ENCODE measurements at places on chromosomes 13 and 19.

DNA sequence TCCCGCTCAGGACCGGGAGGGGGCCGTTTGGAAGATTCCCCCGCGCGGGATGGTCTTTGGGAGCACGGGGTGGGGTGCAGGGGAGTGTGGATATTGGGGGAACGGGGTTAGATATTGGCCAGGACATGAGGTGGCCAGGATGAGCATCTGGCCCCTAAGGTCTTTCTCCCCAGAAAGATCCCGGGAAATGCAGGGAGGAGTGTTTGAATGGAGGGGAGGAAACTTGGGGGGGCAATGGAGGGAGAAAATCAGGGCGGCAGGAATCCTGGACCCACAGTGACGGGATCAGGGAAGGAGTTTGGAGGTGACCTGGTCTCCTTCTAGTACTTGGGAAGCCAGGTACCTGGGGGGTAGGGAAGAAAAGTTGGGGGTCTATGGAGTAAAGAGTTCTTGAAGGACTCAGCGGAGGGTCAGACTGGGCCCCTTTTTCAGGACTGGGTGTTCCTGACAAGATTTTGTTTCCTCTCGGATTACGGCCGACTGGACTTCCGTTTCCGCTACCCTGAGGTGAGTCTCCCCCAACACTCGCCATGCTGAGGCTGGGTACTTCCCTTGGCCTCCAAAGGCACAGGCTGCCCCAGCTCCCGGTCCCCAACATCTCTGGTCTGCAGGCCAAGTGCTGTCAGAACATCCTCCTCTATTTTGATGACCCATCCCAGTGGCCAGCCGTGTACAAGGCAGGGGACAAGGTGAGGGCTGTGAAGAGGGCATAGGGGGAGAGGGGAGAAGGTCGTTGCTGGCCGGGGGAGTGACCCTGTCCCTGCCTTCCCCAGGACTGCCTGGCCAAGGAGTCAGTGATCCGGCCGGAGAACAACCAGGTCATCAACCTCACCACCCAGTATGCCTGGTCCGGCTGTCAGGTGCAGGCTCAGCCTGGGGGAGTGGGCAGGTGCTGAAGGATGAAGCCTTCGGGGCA is 989 bp downstream of the TMEM145 start:
- no peak for DNase-seq

DNA sequence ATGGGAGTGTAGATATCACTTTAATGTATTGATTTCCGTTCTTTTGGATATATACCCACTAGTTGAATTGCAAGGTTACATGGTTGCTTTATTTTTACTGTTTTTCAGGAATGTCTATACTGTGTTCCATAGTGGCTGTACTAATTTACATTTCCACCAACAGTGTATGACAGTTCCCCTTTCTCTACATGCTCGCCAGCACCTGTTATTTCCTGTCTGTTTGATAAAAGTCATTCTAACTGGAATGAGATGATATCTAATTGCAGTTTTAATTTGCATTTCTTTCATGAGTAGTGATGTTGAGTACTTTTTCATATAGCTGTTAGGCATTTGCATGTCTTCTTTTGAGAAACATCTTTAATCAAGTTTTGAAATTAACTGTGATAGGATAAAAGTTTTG is 818.6 kb downstream of the SLITRK6 start:
- DNase-seq: no peak

GRCh38 chr19:57438925-57439324 is 3.8 kb downstream of the ZNF749 start:
- no peak for DNase-seq

- DNase-seq: no peak
Measured at GRCh38 chr13:104160536-104160935, 1094.3 kb upstream of the SLC10A2 start.

DNA sequence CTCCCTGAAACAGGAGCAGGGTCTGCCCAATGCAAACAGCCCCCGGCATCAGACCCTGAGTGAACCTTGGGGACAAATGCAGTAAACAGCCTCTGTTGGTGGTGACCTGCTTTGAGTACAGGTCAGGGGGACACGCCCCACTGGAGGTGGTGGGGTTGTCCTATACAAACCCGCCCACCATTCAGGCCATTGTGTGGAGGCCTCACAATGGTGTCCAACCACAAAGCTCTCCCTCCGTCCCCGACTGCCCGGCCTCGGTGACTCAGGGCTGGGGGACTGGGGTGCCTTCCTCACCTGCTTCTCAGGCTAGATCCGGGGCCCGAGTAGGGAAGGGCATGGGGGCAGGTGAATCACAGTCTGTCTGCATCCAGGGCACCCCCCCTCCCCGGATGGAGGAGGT is 1.5 kb downstream of the MUC16 start:
- DNase-seq: no peak

DNA sequence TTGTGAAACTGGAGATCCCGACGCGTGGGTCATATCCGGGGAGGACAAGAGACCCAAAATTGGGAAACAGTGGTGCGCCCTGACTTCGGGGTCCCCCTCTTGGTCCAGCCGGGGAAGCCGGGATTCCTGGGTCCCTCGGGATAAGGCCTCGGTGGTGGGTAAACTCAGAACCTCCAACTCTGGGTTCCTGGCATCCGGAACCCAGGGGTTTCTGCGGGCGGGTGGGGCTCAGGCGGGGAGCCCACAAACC is 688 bp downstream of the ZFP36 start:
- no peak for DNase-seq

DNA sequence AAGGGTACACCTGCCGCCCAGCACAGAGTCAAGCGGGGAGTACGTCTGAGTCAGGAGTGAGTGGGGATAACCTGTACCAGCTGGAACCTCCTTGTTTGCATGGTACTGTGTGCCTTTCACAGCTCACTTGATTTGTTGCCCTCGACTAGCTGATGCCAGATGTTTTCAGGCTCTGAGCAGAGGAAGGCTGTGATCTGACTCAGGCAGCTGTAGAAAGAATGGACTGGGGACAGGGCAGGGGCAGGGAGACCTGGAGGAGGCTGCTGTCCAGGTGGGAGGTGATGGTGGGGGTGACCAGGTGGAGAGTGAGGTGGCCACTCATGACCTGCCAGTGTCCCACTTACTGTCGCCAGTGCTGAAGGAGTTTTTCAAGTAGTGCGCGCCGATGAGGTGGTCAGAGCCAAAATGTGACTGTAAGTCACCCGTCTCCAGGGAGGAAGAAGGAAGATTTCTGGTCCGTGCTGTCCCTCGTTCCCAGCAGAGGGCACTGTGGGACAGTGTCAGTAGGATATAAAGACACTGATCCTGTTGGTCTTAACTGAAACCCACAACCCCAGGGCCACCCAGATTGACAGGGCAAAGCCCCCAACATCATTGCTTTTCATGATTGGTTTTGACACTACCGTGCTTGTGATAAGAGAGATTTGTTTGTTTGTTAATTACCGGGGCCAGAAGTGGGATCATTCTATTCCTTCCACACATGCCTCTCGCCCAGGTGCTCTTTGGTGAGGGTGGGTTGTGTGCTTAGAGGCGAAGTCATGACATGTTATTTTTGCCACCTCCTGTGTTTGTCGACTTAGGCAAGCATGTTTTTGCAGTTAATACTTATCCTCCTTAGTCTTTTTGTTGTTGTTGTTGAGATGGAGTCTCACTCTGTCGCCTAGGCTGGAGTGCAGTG is 128.4 kb downstream of the DPF1 start:
- DNase-seq: peak; percentile 73

GRCh38 chr19:22609630-22610029 is 24.5 kb upstream of the ZNF492 start:
- no peak for DNase-seq

- DNase-seq: no peak
Measured at GRCh38 chr13:98945863-98946605, 31.8 kb downstream of the DOCK9 start.

DNA sequence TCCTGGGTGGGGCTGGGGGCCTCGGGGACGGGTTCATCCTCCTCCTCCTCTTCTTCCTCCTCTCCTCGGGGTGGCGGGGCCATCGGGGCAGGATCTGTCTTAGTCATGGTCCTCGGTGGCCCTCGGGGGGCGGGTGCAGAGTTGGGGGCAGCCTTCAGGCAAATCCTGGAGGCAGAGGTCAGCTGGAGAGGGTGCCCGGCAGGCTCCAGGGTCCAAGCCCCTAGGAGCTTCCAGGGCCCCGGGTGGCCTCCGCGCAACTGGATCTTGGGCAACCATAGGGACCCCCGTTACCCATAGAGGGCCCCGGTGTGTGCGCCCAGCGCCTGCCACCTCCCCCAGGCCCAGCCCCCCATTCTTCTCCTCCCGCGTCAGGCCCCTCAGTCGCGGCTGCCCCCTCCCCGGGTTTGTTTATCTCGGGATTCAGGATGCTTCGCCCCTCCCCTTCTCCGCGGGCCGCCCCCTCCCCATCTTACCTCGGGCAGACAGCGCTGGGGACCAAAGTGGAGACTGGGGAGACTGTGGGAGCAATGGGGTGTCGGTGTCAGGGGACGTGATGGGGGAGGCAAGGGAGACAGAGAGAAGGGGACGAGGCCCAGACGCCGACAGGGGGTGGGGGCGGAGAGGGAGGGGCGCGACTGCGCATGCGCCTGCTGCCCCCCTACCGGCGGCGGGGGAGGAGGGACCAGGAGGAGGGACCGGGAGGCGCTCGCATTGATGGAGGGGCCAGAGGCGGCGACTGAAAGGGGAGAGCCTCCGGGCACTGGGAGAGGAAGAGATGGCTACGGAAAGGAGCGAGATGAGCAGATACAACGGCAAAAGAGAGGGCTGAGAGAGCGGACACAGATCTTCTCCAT is at the start of gene CLIP3:
Gene CLIP3 (minus strand): TSS at position 623 of the 854 bp plus-strand sequence. CDS start 516 bp downstream, at position 107.
- DNase-seq: peak; percentile 71

DNA sequence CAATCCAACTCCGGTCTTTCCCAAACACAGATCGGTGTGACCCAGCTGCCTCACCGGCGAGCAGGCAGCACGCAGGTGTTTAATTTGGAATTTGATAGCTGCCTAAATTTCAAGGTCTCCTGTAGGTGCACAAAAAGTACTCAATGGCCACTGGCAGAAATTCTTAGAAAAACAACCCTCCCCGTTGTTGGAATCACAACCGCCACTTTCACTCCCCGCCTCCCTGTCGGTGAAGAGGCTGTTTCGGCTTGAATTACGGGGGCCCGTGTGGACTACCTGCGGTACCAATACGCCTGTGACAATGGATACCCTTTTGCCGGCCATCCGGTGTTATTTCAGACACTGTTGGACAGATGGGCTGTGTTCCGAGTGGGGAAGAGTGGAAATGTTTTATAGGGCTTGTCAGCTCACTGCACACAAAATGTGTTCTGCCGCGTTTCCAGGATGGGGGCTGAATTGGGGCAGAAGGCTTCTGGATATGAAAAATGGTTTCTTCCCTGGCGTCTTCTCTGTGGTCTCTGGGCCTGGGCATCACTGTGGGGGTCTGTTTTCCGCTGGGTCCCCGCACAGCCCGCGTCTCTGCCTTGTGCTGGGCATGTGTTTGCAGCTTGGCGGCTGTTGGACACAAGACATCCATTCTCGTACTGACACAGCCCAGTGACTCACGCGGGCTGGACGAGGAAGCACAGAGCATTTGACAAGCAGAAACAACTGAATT is 45.4 kb downstream of the ZIC5 start:
- no peak for DNase-seq
